Left cardiac atrium (tissue), 4 donors: ENCODE measurements at places on chromosomes 6 and 20. TPM values are rescaled to one million over a fixed set of nuclear protein-coding genes. Genes with fewer than 3 reads are reported as not detected.

GRCh38 chr20:61573415-61574305 is 321.6 kb downstream of the CDH4 start:
- DNase-seq, result no peak

GRCh38 chr6:24127316-24127715 is 1.3 kb downstream of the NRSN1 start:
- no peak for DNase-seq

GRCh38 chr6:136897071-136897470 is 25.0 kb upstream of the SLC35D3 start:
- no peak for DNase-seq

DNA sequence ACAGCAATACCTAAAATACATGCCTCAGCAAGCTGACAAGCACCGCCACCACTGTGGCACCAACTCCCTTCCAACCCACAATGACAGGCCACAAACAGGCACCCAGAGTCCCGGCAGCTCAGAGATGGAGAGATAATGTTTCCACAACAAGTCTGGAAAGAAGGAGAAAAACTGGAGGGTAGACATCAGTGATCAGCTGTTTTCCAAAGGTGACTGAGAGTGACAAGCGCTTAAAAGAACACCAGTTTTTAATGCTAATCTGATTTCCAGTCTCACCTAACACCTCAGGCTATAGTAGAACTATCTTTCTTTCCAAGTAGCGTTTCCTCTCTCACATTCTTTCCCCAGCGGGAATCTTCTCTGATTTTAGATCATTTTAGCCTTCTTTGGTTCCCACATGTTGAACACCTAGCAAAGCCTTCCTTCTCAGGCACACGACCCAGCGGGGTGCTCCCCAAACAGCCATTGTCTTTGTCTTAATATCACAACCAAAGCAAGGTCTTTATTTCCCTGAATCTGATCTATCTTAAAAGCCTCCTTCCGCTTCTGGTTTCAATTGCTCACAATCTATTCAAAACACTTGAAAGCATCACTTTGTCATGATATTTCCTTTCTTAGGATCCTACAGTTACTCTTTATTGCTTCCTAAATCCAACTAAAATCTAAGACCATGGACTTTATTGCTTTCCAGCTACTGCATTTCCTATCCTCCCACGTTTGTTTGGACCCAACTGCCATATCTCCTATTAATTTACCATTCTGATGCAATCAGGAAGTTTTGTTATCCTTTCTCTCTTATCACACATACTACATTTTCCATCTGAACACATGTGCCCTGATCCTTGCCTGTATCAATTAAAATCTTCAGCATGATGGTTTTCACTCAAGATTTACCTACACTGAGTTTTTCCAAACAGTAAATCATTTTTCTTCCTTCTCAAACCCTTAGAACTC is 282.7 kb downstream of the ADGB start:
- no peak for DNase-seq

DNA sequence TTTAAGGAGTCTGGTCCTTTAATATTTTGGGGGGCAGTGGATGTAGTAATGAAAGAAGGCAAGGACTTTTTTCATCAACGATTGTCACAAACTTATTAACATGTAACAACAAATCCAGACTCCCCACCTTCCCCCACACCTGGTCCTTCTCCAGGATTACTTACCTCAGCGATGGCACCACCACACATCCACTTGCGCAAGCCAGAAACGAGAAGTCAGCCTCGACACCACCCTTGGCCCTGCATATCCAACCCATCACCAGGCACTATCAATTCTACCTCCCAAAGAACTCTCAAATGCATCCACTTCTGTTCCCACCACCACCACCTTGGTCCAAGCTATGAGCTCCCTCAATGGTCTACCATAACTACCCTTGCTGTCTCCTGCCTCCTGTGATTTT is 6.6 kb downstream of the EZR start:
- no peak for DNase-seq

GRCh38 chr20:62359491-62360121 is 7.5 kb downstream of the LAMA5 start:
- peak; percentile 83 for DNase-seq

DNA sequence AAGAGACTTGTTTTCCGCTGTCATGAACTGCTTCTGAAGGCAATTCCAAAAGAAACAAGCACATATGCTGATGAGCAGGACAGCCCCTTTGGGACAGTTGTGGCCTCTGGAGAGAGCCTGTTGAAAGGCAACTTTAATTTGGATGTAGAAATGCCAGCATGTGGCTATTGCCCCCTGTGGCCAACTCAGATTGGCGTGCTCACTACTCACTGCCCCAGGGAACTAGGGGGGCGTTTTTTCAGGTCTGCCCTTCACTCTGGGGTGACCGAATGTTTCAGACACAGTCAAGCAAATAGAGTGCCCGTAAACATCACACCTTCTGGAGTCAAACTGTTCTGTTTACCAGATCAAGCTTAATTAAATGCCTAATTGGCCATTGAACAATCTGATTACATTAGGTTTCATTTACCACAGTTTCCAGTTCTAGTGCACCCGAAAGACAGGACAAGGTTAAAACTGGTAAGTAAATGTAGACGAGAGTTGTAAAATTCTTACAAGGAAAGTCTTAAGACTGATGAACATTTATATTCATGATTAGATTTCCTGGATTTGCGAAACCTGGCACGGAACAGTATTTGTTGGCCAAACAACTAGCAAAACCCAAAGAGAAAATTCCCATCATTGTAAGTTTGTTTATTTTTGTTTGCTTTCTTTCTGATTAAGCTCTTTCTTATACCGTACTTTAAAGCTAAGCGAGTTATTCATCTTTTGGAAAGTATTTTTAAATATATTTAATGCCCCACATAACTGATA is 75.9 kb upstream of the SYNJ2 start:
- no peak for DNase-seq

- no peak for DNase-seq
Measured at GRCh38 chr6:129417416-129418086, 292.4 kb downstream of the ARHGAP18 start.

Gene GCNT2
- total RNA-seq, result 4.1 TPM

DNA sequence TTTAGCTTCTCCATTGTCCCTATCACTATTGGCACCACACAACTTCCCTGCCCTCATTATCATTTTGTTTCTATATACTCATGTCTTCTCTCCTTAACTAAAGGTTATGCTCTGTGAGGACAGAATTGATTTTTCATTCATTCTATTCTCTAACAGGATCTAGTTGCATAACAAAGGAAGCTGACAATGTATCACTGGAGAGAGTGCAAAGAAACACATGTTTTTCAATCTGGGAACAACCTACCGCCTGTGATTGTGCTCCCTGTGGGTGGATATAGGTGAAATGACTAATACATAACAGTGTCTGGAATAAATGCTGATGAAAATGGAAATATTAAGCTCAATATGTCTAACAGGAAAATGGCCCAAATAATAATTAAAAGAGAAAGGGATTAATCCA is 56.6 kb downstream of the COL12A1 start:
- DNase-seq, result no peak

Gene FAM162B
- 5.2 TPM for total RNA-seq

DNA sequence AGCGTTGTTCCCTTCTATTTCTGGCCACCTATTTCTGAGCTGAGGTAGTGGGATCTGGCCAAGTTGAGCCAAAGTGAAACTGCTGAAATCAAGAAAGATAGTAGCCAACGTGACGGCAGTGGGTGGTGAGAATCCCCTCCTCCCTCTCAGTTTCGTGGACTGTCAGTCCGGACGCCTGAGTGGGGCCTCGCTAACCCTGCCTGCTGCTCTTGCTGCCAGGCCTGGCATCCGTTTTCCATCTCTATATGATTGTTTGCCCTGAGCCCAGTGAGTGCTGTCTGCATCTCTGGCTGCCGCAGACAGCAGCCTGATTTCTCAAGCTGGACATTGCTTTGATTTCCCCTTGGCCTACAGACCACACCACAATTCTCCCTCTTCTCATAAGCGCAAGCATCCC is 23.5 kb upstream of the PAX1 start:
- no peak for DNase-seq

DNA sequence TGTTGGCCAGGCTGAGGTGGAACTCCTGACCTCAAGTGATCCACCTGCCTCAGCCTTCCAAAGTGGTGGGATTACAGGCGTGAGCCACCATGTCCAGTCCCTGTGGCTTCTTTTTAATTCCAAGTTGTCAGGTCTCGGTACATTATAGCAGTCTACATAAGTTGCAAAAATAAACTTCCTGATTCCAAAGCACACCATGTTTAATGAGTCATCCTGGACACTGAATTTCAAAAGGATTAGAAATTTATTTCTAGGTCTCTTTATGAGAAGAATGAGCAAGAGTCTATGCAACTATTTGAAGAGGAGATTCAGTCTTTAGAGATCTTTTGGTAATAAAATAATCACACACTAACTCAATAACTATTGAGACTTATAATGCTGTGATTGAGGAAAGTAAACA is 63.9 kb upstream of the MCHR2 start:
- no peak for DNase-seq

Gene TREM2
- total RNA-seq, result 1.1 TPM

GRCh38 chr20:51926670-51927305 is 124.5 kb upstream of the SALL4 start:
- DNase-seq, result no peak

DNA sequence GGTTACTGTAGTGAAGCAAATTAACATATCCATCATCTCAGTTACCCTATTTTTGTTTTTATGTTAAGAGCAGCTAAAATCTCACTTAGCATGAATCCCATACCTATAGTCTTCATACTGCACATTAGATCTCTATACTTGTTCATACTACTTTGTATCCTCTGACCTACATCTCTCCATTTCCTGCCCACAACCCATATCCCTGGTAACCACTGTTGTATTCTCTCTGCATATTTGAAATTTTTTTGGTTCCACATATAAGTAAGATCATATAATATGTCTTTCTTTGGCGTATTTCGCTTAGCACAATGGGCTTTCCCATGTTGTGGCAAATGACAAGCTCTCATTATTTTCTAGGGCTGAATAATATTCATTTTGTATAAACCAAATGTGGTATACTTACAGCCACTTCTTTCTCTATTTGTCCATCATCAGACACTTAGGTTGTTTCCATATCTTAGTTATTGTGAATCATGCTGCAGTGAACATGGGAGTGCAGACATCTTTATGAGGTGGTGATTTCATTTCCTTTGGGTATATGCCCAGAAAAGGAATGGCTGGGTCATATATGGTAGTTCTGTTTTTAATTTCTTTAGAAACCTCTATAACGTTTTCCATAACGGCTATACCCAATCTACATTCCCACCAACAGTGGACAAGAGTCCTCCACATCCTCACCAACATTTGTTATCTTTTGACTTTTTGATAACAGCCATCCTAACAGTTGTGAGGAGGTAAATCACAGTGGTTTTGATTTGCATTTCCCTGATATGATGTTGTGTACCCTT is 39.8 kb downstream of the BACH2 start:
- DNase-seq, result no peak

GRCh38 chr20:11453430-11453829 is 464.3 kb upstream of the BTBD3 start:
- DNase-seq, result no peak

DNA sequence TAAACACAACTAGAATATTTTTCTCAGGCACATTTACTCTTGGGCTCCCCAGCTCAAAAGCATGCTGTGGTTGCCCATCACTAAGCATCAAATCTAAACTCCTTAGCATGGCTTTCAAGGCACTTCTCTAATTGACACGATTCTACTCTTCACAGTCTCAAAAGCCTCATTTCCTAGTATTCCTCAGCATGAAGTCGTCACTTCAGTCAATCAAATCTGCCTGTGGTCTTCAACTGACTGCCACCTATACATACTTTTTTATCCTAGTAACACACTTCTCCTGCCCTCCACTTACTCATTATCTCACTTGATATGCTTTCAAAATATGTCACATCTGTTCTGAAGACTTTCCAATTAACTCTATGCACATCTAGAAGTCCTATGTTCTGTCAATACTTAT is 110.3 kb downstream of the TBC1D32 start:
- DNase-seq, result no peak

DNA sequence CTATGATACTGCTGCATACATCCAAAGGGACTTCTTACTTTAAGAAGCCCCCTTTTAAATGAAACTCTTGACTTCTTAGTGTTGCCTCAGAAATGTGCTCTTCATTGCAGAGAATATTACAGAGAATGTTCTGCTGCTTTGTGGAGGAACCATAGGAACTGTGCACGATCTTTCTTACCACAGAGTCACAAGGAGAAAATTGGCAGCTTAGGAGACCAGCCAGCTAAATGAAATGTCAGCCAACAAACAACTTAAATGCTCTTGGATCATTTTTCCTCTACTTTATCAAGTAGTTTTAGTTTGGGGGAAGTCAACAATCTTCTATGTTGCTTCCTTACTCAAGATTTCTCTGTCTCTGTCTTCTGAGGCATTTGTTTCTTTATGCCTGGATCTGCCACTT is 125.9 kb upstream of the MLIP start:
- DNase-seq, result no peak

GRCh38 chr6:43948527-43949485 is 178.4 kb downstream of the MRPL14 start:
- no peak for DNase-seq

Gene TBC1D7
- 36.3 TPM for total RNA-seq

GRCh38 chr6:73079611-73079955 is 145.7 kb downstream of the KHDC1L start:
- no peak for DNase-seq

DNA sequence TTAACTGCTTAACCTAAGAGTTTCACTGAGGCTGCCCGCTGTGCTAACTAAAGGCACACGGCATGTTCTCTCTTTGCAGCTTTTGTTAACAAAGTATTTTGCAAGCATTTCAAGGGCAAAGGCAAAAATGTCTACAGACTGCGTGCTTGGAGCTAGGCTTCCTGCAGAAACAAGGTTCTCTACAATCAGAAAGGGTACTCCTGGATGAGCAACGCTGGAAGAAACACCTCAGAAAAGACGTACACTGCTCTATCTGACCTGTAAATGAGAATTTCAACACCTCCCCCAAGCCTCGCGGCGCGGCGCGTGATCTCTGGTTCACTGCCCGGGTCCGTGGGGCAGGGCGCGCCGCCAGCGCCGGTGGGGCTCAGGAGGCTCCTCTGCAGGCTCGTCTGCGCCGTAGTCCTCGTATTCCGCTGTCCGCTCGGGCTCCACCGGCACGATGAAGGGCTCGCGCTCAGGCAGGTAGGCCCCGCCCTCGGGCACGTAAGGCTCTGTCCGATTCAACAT is 120.9 kb downstream of the COL12A1 start:
- DNase-seq, result peak; percentile 43

- DNase-seq, result no peak
Measured at GRCh38 chr6:125987026-125987617, 782 bp downstream of the TRMT11 start.

DNA sequence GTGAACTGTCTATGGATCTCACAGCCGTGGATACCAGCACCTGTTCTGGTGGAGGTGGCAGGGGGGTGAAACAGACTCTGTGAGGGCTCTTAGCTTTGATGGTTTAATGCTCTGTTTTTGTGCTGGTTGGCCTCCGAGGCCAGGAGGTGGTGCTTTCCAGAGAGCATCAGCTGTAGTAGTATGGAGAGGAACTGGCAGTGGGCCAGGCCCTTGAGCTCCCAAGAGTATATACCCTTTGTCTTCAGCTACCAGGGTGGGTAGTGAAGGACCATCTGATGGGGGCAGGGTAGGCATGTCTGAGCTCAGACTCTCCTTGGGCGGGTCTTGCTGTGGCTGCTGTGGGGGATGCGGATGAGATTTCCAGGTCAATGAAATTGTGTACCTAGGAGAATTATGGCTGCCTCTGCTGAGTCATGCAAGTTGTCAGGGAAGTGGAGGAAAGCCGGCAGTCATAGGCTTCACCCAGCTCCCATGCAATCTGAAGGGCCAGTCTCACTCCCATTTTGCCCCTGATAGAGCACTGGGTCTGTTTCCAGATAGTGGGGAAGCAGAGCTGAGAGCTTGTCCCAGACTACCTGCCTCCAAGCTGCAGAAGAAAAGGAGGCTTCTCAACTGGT is 102.7 kb upstream of the AHI1 start:
- no peak for DNase-seq

- no peak for DNase-seq
Measured at GRCh38 chr20:16441546-16442164, 131.6 kb downstream of the KIF16B start.
